ENCODE measurements at places on chromosomes 2 and 18.

DNA sequence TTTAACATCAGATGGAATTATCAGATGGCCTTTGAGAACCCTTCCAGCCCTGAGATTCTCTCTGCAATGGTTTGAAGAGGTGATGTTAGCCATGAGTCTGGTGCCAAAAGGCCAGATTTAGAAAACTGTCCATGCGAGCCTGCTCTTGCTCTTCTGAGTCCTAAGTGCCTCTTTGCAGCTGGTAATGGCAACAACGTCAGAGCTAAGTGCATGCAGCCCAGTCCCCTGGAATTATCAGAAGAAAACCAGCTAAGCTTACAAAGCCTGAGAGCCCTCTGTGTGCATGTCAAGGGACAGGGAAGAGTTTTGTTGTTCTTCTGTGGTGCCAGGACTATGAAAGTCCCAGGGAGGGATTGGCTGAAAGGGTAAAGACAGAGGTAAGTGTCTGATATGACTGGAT lies 89.8 kb downstream of the LOXHD1 start:
- DNase-seq = no peak

GRCh38 chr2:58109481-58109880 lies 62.9 kb downstream of the VRK2 start:
- DNase-seq = no peak

GRCh38 chr2:26414311-26414710 lies 12.6 kb downstream of the DRC1 start:
- no peak for DNase-seq

DNA sequence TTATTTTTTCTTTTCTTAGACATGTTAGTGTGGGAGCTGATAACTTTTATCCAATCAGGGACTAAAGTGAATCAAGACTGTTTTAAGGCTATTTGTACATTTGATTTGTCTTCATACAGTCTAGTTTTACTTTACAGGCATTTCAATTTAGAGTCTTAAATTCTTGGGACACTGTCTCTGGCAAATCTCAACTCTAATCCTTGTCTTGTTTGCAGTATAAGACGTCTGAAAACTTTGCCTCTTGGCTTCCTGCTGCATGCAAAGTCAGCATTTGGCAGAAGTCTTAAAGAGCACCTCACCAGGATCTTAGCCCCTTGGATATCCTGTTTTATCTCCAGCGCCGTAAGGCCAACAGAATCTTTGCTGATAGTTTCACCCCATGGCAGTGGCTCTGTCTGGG lies 30.3 kb downstream of the SPOPL start:
- no peak for DNase-seq

GRCh38 chr2:205405194-205405593 lies 277.1 kb upstream of the NRP2 start:
- no peak for DNase-seq

DNA sequence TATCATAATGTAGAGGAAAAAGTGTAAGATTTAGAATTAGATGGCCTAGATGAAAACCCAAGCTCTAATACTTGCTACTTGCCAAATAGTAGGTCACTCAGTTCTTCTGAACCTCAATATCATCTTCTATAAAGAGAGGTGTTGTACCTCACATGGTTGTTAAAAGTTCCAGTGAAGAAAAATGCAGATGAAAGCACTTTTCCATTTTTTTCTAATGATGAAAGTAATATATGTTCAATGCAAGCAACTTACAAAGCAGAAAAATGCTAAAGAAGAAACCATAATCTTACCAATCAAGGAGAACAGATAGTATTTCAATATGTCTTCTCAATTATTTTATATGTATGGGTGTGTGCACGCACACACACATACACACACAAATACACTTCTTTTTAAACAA lies 52.7 kb upstream of the TMEM17 start:
- no peak for DNase-seq

DNA sequence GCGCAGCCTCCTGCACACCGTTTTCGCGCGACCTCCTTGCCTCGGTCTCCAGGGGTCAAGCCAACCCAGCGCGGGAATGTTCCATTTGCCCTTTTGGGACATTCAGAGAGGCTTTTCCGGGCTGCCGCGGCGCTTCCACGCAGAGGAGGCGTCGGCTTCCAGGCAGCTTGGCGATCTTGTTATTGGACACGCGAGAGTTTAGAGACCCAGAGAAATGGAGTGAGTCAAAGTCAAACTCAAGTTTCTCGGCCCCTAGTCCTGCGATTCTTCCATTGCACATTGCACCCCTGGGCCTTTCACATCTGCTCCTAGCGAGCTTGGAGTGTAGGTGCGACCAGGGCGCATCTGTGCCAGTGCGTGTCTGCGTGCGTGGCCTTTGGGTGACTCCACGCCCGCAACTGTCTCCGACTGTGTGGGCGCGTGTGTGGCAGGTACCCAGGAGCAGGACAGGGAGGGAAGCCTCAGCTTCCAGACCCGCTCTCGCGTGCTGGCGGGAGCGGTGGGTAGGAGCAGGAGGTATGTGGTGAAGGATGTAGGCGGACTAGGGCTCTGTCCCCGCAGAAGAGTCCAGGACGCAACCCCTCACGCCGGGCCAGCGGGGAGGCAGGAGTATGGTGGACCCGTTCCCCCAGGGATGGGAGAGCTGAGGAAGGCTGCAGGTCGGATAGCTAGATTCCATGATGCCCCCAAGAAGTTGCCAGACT lies 13.5 kb downstream of the SIX3 start:
- DNase-seq = no peak

All from CD4-positive, alpha-beta T cell treated with Interleukin-1 beta for 1 hour (primary cell).